Fibroblast of skin of abdomen (primary cell): ENCODE measurements at places on chromosomes 2 and 18.

DNA sequence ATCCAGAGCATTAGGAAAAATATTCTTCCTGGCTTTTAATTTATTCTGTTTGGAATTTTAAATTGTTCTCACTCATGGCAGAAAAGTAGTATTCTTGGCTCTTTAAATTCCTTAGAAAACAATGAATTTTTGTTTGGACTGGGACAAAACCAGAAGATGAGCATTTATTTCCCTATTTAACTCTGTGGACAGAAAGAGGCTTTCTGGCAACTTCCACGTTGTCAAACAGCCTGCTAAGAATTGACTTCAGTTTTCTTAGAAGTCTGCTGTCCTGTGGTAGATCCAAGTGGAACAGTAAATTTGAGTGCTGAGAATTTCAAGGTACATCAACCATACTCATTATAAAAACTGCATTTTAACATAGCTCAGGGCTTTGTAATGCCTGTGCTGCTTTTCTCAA lies 83.8 kb downstream of the MGAT5 start:
- no peak for DNase-seq

- DNase-seq: no peak
These were observed 62.6 kb upstream of the STK17B start for GRCh38 chr2:196233805-196234475.

- DNase-seq: peak; percentile 48
These were observed 61.3 kb upstream of the ITSN2 start for GRCh38 chr2:24421668-24422067.

DNA sequence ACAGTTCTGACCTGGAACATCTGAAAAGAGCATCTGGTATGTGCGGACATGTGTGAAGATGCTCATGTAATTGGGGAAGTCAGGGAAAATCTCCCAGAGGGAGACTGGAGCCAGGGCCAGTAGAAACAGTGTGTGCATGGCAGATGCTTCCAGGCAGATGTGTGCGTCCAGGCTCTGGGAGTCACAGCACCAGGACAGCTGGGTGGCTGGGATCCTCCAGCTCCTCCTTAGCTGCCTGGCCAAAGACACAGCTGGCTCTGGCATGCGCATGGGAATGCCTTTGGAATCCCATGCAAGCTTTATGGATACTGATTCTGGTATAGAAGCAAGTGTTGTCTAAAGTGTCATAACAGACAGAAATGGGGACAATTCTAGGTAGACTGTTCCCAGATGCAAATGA lies 369.7 kb downstream of the INSIG2 start:
- no peak for DNase-seq

GRCh38 chr2:43569921-43570320 lies 25.9 kb downstream of the THADA start:
- no peak for DNase-seq

DNA sequence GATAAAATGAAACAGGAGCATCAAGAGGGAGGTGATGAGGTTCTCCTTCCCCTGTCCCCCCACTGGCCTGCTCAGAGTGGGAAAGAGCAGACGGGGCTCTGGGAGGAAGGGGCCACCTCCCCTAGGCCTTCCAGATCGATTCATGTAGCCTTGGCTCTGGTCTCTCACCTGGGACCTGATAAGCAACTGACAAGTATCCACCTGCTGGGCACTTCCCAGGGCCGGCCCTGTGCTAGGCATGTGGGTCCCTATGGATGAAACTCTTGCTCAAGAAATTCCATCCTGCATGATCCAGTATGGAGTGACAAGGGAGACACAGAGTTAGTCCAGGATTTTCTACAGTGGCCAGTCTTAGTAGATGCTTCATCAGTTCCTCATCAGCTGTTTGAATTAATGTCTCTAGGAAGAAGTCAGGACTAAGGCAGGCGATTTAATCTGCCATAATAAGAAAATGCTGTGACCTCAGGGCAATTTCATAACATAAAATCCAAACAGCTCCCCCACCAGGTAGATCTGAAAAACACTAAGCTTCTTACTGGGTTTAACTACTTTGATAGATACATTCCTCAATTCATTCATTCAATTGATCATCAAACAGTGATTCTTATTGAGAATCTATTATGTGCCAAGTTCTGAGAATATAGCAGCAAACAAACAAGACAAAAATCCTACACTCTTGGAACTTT lies 44.7 kb upstream of the ZFP36L2 start:
- DNase-seq: no peak

DNA sequence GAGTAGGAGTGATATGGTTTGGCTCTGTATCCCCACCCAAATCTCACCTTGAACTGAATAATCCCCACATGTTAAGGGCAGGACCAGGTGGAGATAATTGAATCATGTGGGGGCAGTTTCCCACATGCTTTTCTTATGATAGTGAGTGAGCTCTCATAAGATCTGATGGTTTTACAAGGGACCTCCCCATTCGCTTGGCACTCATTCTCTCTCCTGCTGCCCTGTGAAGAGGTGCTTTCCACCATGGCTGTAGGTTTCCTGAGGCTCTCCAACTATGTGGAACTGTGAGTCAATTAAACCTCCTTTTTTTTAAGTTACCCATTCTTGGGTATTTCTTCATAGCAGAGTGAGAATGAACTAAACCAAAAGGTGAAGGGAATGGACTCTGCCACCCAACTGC lies 207.5 kb downstream of the LOXHD1 start:
- DNase-seq: no peak
